ENCODE measurements at places on chromosomes 5 and 9.
A peak's percentile ranks its signal among the peaks of the same experiment; 100 is the strongest.

DNA sequence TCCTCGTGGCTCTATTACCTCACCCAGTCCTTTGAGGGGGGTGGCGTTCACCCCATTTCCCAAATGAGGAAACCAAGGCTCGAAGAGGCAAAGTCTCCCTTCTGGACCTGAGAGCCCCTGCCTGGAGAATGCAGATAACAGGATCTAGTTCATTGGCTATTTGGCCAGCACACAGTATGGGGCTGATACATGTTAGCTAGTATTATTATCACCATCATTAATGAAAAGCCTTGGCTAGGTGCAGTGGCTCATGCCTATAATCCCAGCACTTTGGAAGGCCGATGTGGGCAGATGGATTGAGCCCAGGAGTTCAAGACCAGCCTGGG, 4.3 kb downstream of the SH3GLB2 start:
- DNase-seq: no peak

GRCh38 chr5:81213070-81213469, 20.1 kb upstream of the CKMT2 start:
- DNase-seq: no peak

DNA sequence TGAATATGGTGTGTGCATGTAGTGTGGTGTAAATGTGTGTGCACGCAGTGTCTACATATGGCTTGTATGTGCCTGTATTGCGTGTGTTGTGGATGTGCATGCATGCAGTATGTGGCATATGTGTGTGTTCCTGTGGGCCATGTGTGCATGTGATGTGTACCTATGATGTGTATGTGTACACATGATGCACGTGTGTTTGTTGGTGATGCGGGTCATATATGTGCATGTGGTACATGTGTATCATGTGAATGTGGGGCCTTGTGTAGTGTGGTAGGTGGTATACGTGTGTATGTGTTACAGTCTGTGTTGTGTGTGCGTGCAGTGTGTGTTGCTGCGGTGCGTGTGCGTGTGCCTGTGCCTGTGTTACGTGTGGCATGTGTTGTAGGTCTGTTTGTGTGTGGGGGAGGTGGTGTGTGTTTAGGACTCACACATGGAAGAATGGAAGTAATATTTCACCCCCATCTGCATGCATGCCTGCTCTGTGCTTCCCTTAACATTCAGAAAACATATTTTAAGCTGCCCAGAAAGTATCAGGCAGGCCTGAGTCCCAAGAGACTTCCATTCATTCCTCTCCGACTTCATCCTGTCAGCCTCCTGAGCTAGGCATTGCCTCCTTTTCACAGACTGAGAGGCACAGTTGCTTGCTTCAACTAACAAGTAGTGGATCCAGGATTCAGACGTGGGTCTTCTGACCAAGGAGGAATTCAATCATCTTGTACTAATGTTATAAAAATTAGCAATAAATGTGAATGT, 55.4 kb upstream of the RUFY1 start:
- no peak for DNase-seq

GRCh38 chr5:151014680-151015343, 5.6 kb upstream of the GPX3 start:
- DNase-seq: no peak

DNA sequence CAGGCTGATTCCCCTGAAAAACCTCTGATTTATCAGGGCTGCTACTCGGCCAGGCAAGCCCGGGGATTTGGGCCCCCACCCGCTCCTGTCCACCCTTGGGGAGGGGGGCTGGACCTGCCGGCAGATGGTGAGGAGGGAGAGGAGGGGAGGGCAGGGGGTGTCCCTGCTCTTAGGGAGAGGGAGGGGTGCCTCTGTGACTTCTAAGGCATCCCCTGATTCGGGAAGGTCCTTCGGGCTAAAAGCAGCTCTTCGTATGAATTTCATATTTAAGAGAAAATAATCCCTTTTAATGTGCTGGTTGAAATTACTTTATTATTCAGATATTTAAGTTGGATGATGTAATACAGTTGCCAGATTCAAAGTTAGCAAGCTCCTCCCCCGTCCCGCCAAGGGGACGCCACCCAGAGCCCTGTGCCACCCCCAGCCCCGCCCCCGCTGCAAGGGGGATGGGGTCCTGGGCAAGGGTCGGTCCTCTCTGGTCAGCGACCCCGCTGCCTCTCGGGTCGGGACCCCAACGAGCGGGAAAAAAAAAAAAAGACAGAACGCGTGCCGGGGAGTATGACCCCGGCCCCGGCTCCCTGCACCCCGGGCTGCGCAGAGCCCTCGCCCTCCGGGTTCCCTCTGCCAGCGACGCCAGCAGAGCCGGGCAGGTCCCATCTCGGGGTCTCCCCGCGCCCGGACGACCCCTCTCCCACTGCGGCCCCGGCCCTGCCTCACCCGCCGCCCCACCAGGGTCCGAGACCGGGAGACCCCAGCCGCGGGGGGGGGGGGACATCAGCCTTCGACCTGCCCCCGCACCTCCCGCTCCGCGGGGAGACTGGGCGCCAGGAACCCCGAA, 12.4 kb downstream of the LHX3 start:
- DNase-seq: no peak

GRCh38 chr5:79561525-79561893, 47.6 kb upstream of the HOMER1 start:
- DNase-seq: peak; percentile 23

DNA sequence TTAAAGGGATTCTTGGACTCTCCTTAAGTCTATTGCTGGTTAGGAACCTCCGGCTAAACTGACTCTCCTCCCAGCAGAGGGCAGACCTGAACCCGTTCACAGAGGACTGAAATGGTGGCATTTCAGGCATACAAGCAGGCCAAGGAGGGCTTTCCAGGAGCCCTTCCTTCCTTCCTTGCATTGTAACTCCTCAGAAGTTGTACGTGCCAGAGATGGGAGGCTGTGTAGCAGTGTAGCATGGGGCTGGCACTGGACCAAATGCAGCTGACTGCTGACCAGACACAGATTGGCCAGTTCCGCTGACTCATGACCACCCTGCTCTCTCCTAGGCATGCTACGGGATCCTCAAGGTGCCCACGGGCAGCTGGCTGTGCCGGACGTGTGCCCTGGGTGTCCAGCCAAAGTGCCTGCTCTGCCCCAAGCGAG, 36.4 kb downstream of the JADE2 start:
- no peak for DNase-seq

DNA sequence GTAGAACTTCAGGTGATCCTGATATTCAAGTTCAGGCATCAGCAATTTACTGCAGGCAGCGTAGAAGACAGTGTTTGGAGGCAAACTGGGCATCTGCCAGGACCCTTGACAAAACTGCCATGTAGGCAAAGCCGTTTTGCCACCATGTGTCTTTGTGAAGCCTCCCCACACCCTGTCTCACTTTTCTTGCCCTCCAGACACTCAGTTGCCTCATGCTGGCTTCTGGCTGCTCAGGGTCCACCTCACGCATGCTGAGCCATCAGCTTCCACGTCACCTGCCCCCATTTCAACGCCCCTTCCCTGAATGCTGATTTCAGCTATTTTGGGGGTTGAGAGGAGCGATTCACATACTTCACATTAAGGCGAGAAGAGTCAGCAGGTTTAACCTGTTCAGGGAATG, 165.2 kb upstream of the KLF9 start:
- DNase-seq: no peak

GRCh38 chr9:121372239-121373010, 2.4 kb upstream of the STOM start:
- DNase-seq: no peak

DNA sequence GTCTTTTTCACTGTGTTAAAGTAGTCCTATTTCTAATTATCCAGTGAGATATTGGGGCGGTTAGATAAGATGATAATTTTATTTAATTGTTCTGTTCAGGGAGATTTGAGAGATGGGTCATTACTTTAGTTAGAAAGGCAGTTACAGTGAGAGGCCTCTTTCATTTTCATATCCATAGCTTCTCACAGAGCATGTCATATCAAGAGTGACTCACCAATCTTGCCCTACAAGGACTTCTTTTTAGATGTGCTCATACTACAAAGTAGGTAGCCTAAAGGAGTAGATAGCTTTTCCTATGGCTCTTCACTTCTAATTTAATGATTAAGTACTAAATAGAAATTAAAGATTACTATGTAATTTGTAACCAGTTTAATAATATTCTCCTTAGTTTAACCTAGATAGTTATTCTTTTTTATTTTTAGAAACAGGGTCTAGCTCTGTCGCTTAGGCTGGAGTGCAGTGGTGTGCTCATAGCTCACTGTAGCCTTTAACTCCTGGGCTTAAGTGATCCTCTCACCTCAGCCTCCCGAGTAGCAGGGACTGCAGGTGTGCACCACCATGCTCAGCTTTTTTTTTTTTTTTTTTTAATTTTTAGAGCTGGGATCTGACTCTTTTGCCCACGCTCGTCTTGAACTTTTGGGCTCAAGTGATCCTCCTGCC, 71.0 kb downstream of the FER start:
- DNase-seq: no peak

DNA sequence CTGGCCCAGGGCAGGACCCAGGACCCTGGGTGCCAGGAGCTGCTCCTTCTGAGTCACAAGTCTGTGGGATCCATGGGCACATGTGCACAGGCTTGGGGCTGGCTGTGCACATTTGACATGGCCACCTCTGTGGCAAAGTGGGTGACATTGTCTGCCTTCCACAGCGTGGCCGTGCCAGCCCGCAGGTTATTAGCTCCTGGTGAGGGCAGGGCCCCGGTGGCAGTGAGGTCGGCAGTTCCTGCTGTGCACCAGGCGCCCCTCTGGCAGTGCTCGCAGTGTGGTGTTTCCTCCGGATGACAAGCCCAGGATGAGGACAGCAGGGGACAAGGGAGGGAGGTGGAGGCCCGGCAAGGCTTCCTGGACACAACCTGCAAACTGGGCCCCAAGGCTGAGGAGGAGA, 60.5 kb downstream of the OLFM1 start:
- DNase-seq: no peak

- no peak for DNase-seq
Observed at GRCh38 chr9:99026956-99027298, 78.0 kb upstream of the TGFBR1 start.

DNA sequence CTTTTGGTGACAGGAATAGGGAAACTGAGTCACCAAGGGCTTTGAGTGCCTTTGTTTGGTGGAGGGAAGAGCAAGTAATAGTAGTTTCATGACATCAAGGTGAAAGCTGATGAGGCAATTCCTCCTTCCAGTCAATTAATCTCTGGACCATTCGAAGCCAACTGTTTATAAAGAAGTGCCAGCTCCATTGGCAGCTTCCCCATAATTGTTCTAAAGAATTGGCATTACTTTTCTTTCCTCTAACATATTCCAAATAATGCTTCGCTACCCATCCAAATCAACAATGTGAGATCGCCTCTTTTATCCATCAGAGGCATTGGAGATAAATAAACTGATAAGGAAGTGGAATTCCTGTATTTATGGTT, 132.4 kb downstream of the NPR3 start:
- DNase-seq: no peak

- DNase-seq: no peak
Observed at GRCh38 chr9:116202219-116202912, 48.8 kb downstream of the PAPPA start.

DNA sequence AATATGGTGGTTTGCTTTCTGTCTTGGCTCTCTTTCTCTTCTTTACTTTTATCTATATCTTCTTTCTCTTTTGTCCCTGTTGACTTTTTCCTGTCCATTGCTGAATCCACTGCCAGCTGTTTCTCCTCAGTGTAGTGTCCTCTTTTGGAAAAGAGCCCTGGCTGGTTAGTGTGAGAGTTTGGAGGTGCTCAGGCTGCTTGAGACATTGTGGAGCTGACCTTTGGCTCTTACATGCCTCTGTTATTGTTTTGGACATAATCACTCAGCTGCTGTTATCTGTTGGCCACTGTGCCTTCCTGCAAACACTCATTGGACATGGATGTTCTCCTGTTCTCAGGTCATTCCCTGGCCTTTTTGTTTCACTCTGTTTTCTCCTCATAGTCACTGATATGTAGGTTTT, 295.4 kb upstream of the RIOK2 start:
- DNase-seq: no peak

DNA sequence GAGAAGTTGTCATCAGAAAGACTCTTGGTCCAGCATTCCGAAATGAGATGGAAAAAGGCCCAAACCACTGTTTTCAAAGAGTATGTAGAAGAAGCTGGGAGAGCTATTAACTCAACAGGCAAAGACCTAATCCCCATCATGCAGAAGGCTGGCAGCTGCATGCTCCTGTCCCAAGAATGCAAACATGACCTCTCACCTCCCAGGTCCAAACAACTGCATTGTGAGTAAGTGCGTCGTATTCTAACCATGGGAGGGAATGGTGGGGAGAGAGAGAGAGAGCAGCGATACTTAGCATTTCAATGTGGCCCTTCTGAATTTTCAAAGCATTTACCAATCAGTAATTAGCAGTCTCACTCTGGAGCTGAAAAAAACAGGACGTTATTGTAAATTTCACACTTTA, 27.6 kb downstream of the TRPC7 start:
- DNase-seq: no peak

GRCh38 chr9:87431837-87432236, 65.8 kb upstream of the DAPK1 start:
- no peak for DNase-seq

- no peak for DNase-seq
Observed at GRCh38 chr9:8221462-8221861, 421.9 kb upstream of the DMAC1 start.

DNA sequence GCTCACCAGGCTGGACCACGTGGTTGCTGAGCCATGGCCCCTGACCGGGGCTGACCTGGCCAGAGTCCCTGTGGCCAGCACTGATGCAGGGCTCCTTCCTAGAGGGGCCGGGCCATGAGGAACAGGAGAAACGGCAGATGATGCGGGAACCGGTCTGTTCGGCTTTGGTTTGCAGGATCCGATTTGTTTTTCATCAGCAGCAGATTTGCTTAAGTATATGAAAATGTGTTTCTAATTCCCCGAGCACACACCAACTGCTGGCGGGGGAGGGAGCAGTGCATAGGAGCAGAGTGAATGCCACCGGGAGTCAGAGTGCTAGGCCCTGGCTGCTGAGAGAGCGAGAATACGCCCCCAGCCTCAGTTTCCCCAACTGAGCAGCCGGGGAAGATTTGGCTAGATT, 13.6 kb downstream of the NTNG2 start:
- DNase-seq: no peak

DNA sequence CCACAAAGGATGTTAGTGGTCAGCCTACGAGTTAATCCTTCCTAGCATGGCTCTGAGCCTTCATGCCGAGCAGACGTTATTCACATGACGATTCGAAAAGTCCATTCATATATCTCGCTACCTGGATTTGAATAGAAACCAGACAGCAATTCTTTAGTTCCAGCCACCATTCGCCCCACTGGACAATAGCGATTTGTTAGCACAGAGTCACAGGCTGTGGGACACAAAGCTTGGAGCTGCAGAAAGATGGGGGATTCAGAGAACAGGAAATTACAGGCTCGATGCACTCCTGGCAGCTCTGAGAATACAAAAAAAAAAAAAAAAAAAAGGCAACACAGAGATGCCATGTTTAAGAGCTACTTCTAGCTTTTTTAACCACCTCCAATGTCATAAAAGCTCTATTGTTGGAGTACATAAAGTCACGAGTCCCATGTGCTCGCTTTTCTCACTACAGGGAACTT, 110.7 kb downstream of the NR6A1 start:
- DNase-seq: no peak

Data from activated CD4-positive, alpha-beta T cell treated with anti-CD3 and anti-CD28 coated beads for 24 hours (primary cell).